Gastrocnemius medialis (tissue), 4 donors: ENCODE measurements at places on chromosomes 12 and 14.

GRCh38 chr14:91397965-91398591 is 19.5 kb downstream of the CCDC88C start:
- DNase-seq: no peak
- H3K4me1 ChIP-seq: peaks cover 6% of the 10 kb centered on the region
- no peak overlapping the region for H3K27ac ChIP-seq
- H3K4me3 ChIP-seq: no peak overlapping the region
- H3K36me3 ChIP-seq: no peaks in the 10 kb centered on the region
- H3K27me3 ChIP-seq: no peaks in the 10 kb centered on the region

- peak overlapping the region; percentile 59 for H3K27ac ChIP-seq
- no peak overlapping the region for H3K4me3 ChIP-seq
- DNase-seq: no peak
- H3K36me3 ChIP-seq: no peaks in the 10 kb centered on the region
- H3K27me3 ChIP-seq: no peaks in the 10 kb centered on the region
Measured at GRCh38 chr12:53564278-53564677, 57.0 kb upstream of the NPFF start.

- no peaks in the 10 kb centered on the region for H3K27me3 ChIP-seq
- no peak overlapping the region for H3K27ac ChIP-seq
- no peaks in the 10 kb centered on the region for H3K4me1 ChIP-seq
Measured at GRCh38 chr14:44620121-44621019, 113.3 kb upstream of the FSCB start.

GRCh38 chr14:34797747-34798583 is 77.2 kb downstream of the BAZ1A start:
- H3K4me1 ChIP-seq: no peaks in the 10 kb centered on the region
- H3K27ac ChIP-seq: no peak overlapping the region
- no peaks in the 10 kb centered on the region for H3K27me3 ChIP-seq
- H3K36me3 ChIP-seq: peaks cover 77% of the 10 kb centered on the region
- no peak for DNase-seq
- no peak overlapping the region for H3K4me3 ChIP-seq

GRCh38 chr12:97368462-97369163 is 94.0 kb upstream of the RMST start:
- no peaks in the 10 kb centered on the region for H3K4me1 ChIP-seq
- H3K4me3 ChIP-seq: no peak overlapping the region
- no peak overlapping the region for H3K27ac ChIP-seq

DNA sequence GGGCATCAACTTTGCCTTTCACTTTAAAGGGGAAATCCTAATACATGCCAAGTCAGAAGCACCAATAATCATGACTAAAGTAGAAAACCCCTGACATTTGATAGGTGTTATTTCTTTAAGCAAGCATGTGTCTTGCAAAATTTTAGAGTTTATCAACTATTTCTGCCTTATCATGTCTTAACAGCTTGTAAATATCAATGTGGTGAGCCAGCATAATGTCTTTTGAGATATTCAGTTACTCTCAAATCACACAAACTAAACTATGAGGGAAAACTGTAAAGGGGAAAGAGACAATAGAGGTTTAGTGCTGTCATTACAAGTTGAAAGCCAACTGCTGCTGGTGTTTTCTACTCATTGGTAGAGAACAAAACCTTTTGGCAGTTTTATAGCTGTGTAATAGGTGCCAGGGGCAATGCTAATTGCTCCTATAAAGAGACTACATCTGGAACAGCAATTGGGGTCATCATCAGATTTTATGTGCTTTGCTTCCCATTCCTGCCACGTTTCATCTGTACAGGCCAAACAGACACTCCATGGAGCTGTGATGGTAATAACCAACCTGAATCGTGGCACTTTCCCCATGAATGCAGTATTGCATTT is 1027.4 kb downstream of the FSCB start:
- H3K27me3 ChIP-seq: no peaks in the 10 kb centered on the region
- no peak for DNase-seq
- no peaks in the 10 kb centered on the region for H3K4me1 ChIP-seq
- H3K4me3 ChIP-seq: no peak overlapping the region
- no peaks in the 10 kb centered on the region for H3K36me3 ChIP-seq

DNA sequence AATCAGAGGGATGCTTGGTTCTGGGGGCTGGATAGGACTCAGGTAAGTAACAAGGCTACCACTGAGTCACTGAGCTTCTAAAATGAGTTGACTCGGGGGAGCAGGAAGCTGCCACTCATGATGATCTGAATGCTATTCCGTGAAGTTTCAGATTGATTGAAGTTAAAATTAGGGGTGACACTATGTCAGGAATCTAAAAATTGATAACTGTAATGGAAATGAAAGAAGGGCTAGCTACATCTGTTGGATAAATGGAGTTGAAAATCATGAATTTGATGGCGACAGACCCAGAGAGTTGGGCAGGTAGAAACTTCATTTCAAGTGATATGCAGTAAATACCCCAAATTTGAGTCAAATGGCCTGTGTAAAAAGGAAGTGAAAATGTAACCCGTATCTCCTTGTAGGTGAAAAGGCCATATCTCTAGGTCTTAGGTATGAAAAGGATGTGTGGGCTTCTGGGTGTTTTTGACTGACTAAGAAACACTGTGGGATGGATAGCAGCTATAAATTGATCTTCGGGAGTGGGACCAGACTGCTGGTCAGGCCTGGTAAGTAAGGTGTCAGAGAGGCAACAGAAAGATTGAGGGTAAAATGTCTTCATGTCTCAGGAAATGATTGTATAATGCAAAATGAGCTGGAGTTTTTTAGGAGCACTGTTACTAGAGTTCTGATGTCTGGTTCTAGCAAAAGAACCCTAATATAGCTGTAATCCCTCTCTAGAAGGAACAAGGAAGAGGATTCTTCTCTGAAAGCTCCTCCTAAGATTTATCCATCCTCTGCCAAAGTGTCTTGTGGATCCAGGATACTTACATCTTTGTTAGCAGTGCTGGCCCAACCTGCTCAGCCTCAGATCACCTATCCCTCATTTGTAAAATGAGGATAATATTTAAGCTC is 57.3 kb downstream of the DAD1 start:
- H3K4me1 ChIP-seq: no peaks in the 10 kb centered on the region
- no peak overlapping the region for H3K27ac ChIP-seq
- no peak for DNase-seq
- H3K36me3 ChIP-seq: no peaks in the 10 kb centered on the region
- no peaks in the 10 kb centered on the region for H3K27me3 ChIP-seq

DNA sequence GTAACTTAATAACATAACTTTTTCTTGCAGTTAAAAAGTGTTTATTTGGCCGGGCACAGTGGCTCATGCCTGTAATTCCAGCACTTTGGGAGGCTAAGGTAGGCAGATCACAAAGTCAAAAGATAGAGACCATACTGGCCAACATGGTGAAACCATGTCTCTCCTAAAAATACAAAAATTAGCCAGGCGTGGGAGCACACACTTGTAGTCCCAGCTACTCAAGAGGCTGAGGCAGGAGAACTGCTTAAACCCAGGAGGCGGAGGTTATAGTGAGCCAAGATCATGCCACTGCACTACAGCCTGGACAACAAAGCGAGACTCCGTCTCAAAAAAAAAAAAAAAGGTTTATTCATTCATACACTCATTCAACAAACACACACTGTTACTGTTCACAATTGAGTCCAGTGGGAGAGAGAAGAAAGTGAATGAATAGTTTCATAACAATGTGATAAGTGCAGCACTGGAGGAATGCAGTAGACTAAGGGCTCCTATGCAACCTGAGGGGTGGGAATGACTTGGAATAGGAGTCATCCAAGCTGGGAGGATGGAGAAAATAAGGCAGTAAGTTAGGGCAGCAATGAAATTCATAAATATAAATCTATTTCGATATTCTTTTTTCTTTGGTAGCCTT is 19.8 kb downstream of the DAD1 start:
- no peak overlapping the region for H3K27ac ChIP-seq
- DNase-seq: no peak
- H3K36me3 ChIP-seq: no peaks in the 10 kb centered on the region
- no peaks in the 10 kb centered on the region for H3K27me3 ChIP-seq
- peaks cover 33% of the 10 kb centered on the region for H3K4me1 ChIP-seq
- H3K4me3 ChIP-seq: no peak overlapping the region

- no peaks in the 10 kb centered on the region for H3K4me1 ChIP-seq
- no peak for DNase-seq
- no peaks in the 10 kb centered on the region for H3K27me3 ChIP-seq
- H3K27ac ChIP-seq: no peak overlapping the region
- H3K36me3 ChIP-seq: no peaks in the 10 kb centered on the region
Measured at GRCh38 chr14:89724628-89724960, 229.9 kb downstream of the EFCAB11 start.

GRCh38 chr12:47349137-47350061 is 269.6 kb upstream of the AMIGO2 start:
- H3K4me1 ChIP-seq: no peaks in the 10 kb centered on the region
- no peak for DNase-seq
- H3K36me3 ChIP-seq: no peaks in the 10 kb centered on the region
- H3K4me3 ChIP-seq: no peak overlapping the region

- no peaks in the 10 kb centered on the region for H3K4me1 ChIP-seq
- no peaks in the 10 kb centered on the region for H3K27me3 ChIP-seq
- no peak overlapping the region for H3K4me3 ChIP-seq
- no peak overlapping the region for H3K27ac ChIP-seq
Measured at GRCh38 chr12:58140395-58140794, 199.0 kb downstream of the ATP23 start.

- H3K36me3 ChIP-seq: no peaks in the 10 kb centered on the region
- no peak overlapping the region for H3K4me3 ChIP-seq
- H3K4me1 ChIP-seq: no peaks in the 10 kb centered on the region
- no peak for DNase-seq
- no peak overlapping the region for H3K27ac ChIP-seq
- H3K27me3 ChIP-seq: no peaks in the 10 kb centered on the region
Measured at GRCh38 chr12:19945559-19946435, 422.5 kb upstream of the PDE3A start.

DNA sequence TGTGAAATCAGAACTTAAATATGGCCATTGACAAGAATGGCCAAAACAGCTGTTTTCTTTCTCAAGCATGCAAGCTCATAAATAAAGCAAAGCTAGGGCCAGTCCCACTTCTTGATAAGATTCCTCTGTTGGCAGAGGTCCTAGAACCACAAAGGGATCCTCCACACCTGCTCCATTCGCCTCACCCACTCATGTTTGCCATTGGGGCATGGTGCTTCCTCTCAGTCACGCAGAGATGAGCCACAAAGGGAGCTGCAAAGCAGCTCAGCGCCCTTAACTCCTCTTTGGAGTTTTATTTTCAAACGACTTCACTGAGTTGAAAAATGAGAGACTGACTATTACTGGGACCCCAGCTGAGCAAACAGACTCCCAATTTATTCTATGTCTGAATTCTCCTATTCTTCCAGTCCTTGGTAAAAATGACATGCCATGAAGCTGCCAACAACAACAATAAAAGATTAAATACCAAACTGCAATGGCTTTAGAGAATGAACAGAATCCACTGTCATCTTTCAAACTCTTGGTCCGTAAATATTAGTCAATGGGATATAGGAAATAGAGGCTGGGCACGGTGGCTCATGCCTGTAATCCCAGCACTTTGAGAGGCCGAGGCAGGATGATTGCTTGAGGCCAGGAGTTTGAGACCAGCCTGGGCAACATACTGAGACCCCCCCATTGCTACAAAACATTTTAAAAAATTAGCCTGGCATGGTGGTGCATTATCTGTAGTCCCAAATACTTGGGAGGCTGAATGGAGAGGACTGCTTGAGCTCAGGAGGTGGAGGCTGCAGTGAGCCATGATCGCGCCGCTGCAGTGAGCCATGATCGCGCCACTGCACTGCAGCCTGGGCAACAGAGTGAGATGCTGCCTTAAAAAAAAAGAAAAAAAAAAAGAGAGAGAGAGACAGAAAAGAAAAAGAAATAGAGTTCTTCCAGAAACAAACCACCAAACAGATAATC is 16.4 kb downstream of the MANSC1 start:
- no peak overlapping the region for H3K27ac ChIP-seq
- H3K27me3 ChIP-seq: no peaks in the 10 kb centered on the region
- H3K4me3 ChIP-seq: no peak overlapping the region
- H3K36me3 ChIP-seq: no peaks in the 10 kb centered on the region
- DNase-seq: no peak
- H3K4me1 ChIP-seq: peaks cover 6% of the 10 kb centered on the region
